Left forelimb (tissue), 1 donor: ENCODE measurements at places on chromosomes 11 and 22.

DNA sequence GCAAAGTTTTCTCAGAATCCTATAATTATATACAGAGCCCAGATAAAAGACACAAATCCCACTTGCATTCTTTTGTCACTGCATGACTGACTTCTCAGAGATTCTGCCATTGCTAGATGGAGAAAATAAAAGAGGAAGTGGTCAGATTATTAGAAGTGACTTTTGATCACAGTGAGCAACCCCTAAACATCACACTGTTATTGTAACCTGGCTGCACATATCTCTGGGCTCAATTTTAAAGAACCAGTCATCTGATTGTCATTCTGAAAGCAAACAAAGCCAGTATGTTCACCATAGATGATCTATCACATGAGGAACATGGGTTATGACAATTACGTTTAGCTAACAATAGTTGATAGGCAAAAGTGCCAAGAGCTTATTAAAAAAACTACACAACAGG is 47.8 kb downstream of the COPB1 start:
- DNase-seq, result no peak

GRCh38 chr11:121588747-121589146 is 136.0 kb upstream of the SORL1-AS1 start:
- DNase-seq, result no peak

GRCh38 chr11:18700375-18700774 is 1.8 kb downstream of the TMEM86A start:
- no peak for DNase-seq

DNA sequence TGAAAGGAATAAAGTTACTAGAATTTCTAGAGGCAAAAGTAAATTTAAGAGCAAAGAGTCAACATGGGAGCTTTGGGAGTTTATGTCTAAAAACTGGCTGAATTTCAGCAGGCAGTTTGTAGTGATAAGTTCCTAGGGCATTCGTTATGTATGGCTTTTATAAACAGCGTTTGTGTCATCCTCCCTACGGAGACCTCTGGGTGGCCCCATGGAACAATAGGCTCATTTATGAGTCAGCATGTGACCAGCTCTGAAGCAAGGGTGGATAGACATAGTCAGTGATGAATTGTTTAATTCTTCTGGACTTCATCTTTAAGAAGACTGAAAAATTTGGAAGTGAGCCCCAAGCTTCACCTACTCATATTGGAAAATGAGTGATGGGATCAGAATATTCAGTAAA is 37.1 kb downstream of the SVIP start:
- no peak for DNase-seq

DNA sequence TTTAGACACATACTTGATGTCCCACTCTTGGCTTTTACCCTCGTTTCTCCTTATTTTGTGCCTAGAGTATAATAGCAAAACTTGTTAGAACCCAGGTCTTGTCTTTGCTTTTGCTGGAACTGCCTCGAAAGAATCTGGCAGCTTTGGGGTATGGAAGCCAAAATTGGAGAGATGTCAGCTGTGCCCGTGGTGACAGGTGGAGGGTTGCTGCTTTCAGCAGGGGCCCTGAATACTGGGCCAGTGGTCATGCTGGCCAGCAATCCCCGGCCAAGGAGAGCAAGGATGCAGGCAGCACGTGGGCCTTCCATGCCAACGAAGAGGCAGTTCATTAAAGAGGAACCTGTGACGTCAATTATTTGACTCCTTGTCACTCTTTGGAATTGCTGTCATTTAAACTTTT is 181.1 kb downstream of the HIPK3 start:
- no peak for DNase-seq

GRCh38 chr11:27002838-27003237 is 8.9 kb downstream of the FIBIN start:
- DNase-seq, result no peak

GRCh38 chr11:110235966-110236365 is 60.4 kb downstream of the RDX start:
- DNase-seq, result no peak

DNA sequence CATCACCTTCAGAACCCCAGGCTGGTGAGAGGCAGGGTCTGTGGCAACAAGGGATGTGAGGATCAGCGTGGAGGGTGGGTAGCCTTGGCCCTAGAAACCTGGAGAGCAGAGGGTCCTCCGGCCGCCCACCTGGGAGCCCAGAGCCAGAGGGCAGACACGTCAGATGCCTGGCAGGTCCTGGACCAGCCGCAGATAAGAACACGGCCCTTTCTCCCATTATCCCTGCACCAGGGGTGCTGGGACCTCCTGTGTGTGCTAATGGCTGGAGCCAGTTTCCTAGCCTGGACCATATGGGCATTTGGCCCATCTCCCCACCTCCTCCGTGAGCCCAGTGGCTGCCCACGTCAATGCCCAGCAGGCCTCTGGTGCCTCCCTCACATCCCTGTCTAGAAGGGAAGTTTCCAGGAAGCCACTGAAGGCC is 88.4 kb downstream of the MORC2 start:
- no peak for DNase-seq

DNA sequence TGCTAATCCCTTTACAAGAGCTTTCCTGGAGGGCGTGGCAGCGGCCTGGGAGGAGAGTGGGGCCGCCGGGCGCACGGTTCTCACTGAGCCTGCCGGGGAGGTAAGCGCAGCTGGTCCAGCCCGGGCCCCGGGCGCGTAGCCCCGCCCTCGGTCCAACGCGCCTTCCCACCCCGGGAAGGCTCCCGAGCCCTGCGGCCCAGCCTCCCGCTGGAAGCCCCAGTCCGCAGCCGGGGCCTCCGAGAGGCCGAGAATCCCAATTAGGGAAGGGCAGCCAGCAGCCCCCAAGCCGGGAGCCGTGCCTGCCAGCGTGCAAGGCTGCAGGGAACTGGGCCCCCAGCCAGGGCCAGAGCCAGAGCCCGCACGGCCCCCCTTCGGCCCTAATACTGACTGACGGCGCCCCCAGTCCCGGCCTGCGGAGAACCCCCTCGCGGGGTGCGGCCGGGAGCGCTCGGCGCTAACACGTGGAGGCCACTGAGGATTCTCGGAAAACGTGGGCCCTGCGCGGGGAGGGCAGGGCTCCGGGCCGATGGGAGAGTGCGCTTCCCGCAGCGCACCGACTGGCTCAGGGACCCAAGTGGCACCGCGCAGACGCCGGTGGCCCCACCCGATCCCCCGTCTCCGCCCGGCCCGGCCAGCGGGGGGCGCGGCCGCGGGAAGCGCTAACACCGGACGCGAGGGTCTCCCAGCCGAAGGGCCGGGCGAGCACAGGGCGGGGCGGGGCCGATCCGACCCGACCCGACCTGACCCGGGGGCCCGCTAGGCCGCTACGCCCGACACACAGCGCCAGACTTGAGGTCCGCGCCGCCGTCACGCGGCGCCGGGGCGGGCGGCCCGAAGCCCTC is 5.7 kb downstream of the ZFTA start:
- peak; percentile 84 for DNase-seq

DNA sequence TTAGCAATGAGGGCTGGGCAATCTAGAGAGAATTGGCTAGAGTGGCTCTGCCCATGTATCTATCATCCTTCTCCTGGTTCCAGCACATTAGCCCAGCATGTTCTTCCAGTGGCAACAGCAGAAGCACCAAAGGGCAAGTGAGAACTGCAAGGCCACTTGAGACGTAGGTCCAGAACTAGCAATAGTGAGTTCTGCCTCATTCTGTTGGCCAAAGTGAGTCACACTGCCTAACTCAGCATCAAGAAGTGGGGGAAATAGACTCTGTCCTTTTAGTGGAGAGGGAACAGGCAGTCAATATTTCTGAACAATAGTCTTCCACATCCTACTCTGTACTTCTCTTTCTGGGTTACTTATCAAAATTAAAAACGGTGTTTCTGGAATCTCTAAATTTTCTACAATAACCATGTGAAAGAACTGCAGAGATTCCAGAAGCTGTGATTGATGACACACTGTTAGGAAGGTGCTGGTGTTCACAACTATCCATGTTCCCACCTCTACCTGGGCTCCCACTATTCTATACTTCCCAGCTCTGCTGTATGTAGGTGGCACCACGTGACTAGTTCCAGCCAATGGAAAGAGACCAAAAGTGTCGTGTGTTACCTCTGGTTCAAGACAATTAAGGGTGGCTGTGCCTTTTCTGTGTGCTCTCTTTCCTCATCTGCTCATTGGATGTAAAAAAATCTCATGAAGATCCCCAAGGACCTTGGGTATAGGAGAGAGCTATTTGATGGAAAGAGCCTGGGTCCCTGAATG is 23.4 kb upstream of the GRK3 start:
- no peak for DNase-seq

DNA sequence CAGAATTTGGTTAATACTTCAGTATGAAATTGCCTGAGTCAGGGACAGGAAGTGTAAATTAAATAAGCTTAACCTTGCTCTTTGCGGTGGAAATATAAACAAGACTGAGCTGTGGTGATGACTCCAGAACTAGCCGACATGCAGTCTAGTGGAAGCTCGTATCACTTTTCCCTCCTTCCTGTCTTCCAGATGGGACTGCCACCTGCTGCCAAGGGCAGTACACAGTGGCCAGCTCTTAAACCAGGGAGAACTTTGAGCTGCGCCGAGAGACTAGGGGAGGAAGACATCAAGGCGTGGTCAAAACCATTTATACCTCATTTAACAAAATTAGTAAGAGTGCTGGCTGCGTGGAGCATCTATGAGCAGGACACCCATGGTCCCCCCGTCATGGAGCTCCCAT is 31.3 kb upstream of the CTTN start:
- DNase-seq, result no peak

- DNase-seq, result no peak
These were observed 112.7 kb downstream of the FAR1 start for GRCh38 chr11:13781153-13781552.

- no peak for DNase-seq
These were observed 163.4 kb upstream of the SYN3 start for GRCh38 chr22:33221568-33221967.

DNA sequence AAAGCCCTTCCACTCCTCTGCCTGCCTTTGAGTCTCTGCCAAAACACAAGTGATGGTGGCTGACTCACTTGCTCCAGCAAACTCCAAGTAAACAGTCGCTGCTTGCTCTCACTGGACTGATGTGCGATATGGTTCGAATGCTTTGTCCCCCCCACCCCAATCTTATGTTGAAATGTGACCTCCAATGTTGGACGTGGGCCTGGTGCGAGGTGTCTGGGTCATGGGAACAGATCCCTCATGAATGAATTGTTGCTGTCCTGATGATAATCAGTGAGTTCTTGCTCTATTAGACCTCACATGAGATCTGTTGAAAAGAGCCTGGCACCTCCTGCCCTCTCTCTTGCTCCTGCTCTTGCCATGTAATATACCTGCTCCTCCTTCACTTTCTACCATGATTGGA is 747.9 kb downstream of the OPCML start:
- DNase-seq, result no peak

DNA sequence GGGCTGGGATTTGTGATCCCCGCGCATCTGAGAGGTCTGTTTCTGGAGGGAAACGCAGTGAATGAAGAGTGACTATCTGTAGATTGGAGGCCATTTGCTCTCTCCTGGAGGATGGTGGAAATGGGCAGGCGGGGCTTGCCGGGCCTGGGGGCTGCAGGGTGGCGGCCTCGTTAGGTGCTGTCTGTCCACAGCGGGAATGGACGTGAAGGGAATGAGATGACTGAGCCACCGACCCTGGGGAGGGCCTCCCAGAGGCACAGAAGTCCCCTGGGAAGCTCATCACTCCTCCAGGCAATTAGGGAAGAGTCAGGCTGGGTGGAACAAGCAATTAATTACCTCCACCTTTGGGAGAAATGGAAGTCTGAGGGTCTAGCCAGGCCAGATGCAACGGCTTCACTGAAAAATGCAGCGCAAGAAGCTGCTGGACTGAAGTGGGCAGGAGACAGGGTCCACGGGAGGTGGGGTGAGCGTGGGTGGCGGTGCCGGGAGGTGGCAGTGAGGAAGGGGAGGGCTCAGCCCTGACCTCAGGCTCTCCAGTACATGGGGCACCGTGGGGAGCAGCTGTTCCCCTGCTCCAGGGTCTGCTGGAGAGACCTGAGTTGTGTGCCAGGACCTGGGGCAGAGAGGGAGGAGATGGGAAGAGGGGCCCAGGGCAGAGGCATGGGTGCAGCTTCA is 524.5 kb downstream of the BRD1 start:
- DNase-seq, result peak; percentile 42

GRCh38 chr11:93569496-93569895 is 26.3 kb upstream of the SMCO4 start:
- DNase-seq, result no peak

DNA sequence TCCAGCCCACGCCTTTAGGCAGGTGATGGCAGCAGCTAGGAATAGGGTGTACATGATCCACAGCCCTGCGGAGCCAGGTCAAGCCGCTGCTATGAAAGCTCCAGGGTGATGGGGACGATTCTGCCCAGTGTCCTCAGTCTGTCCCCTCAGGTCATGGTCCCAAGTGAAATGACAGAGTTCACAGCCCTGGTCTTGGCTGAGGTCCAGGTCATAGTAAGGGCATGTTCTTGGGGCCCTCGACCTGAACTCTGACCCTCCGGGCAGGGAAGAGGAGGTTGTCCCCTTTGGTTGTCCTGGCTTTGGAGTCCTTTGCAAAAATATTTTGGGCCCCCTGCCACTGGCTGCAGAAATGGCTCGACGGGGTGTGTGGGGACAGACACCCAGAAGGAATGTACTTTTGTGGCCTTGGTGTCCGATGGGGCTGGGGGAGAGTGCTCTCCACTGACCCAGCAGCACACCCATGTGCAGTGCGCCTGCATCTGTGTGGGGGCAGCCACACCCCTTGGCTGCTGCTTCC is 7.3 kb downstream of the C22orf31 start:
- no peak for DNase-seq

- DNase-seq, result no peak
These were observed 6.3 kb upstream of the ARHGAP8 start for GRCh38 chr22:44745853-44746789.

- no peak for DNase-seq
These were observed 13.7 kb downstream of the AMOTL1 start for GRCh38 chr11:94781837-94782236.

GRCh38 chr11:64138398-64138797 is 27.5 kb downstream of the MACROD1 start:
- DNase-seq, result no peak

- DNase-seq, result no peak
These were observed 12.7 kb downstream of the DDI1 start for GRCh38 chr11:104049116-104049515.

DNA sequence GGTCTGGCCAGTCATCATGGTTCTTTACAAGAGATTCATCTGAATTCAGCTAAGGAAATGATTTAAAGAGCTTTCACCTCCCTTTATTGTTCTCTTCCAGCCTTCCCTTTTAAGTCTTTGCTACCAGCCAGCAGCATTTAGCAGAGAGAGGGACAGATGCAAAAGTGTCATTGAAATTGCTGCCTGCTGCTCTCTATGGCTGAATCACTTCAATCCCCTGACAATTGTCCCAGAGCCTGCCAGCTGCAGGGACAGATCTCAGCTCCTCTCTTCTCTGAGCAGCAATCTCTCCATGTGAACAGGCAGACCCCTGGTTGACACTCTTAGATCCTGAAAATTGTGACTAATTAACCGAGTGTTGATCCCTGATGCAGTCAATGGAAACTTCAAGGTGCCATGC is 816.9 kb upstream of the CCDC90B start:
- DNase-seq, result no peak

- DNase-seq, result no peak
These were observed 44.6 kb downstream of the FZD4 start for GRCh38 chr11:86910592-86910991.

DNA sequence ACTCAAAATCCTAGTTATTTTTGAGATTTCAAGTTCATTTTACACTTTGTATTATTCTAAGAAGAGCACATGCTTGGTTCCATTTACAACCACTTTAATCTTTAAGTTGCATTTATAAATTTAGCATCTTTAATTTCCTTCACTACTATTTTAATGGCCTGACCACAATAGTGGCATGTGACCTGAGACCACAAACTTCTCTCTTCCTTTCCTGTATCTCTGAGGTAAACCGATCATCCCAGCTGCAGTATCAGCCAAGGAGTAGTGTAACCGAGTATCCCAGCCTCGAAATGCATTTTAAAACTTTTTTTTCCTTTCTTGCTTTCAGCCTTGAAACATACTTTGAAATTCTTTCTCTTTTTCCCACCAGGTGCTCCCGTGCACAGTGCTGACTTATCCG is 28.7 kb upstream of the CBX6 start:
- no peak for DNase-seq
